ENCODE measurements at places on chromosomes 2 and 18. TPM values are rescaled to one million over a fixed set of nuclear protein-coding genes. Genes with fewer than 3 reads are reported as not detected.

Gene PTPN18
- 10.7 TPM for total RNA-seq

Gene NOSTRIN
- 1.4 TPM for total RNA-seq

Gene KCNE4
- total RNA-seq = 151 TPM

Gene SERPINB2
- 0.38 TPM for total RNA-seq

Gene MARCO
- not detected for total RNA-seq

Gene TMEM214
- total RNA-seq = 16.3 TPM

Gene OBSL1
- total RNA-seq = 26.6 TPM

Gene IKZF2
- total RNA-seq = 9.4 TPM

Measured in regular cardiac myocyte (primary cell).